ENCODE measurements at places on chromosomes 3 and 15.

DNA sequence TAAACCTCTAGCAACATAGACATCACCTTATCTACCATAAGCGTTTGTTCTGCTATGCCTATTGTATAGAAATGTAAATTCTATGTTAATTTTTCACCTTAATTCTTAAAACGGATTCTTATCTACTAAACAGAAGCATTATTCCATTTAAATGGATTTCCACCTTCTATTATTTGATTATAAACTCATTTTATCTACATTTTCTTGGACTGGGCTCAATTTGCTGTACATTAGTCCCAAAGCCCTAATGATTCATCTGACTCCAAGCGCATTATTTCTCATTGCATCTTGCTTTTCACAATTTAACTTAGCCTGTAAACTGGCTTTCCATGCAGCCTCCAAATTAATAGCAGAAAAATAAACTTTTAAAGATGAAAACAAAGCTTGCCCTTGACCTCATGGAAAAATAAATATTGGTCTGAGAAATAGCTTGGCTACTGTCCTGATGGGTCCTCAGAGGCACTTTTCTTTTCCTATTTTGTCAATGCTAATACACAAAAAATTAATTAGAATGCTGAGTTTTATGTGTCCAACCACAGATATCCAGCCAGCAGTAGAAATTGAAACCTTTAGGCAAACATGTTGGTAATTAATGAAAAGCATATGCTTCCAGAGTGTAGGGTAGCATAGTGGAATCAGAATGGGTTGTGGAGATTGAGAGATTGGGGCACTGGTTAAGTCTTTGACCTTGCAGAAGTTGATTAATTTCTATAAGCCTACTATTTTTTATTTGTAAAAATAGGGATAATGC, 81.4 kb upstream of the CFAP20DC start:
- DNase-seq = no peak

DNA sequence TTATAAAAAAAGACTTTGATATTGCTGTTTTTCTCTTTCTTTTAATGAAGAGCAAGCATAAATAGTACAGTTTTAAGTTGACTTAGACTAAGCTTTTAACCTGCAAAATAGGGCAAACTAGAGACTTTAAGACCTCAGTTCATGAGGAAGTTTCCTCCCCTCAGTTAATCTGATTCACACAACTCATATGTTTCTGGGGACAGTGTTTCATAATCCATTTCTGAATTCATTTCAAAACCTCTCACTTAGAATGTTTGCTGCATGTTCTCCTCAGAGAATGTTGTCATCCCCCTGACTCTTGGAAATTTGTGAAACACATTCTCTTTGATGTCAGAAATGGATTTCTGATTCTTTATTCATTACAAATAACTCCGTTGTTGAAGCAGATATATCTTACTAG, 79.3 kb upstream of the SKOR1 start:
- DNase-seq = no peak

- DNase-seq = no peak
These were observed 7.8 kb upstream of the PPM1L start for GRCh38 chr3:160748231-160748630.

- DNase-seq = peak; percentile 27
These were observed at the start of gene SPSB4 for GRCh38 chr3:141050576-141051442. TSS of gene SPSB4 (plus strand) at chr3:141051347. CDS start at chr3:141066105, 14,758 bp downstream.
